ENCODE measurements at places on chromosomes 3 and 15. TPM values are rescaled to one million over a fixed set of nuclear protein-coding genes. Genes with fewer than 3 reads are reported as not detected.

The HTR3E gene
- total RNA-seq = 0.19 TPM

The OR5K2 gene
- not detected for total RNA-seq

The CCDC39 gene
- total RNA-seq = 10.9 TPM

The MTFMT gene
- 20.3 TPM for total RNA-seq

The MYLK gene
- 17.5 TPM for total RNA-seq

The ACAA1 gene
- total RNA-seq = 47.5 TPM

The PFKFB4 gene
- total RNA-seq = 10.4 TPM

DNA sequence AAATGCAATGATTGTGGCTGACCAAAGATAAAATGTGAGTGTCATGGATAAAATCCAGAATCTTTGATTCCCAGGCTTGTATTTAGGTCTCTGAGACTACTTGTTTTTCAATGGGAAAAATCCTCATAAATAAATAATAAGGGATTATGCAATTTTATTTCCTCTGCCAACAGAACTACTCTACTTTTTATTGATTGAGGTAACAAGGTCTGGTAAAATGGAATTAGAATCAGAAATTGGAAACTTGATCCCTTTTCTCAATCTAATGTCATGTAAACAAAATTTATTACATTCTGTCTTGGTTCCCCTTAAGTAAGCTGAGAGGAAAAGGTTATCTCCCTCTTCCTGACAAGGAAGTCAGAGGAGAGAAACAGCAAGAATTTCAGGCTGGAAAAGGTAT, 48.3 kb upstream of the CCDC50 start:
- no peak for ATAC-seq

DNA sequence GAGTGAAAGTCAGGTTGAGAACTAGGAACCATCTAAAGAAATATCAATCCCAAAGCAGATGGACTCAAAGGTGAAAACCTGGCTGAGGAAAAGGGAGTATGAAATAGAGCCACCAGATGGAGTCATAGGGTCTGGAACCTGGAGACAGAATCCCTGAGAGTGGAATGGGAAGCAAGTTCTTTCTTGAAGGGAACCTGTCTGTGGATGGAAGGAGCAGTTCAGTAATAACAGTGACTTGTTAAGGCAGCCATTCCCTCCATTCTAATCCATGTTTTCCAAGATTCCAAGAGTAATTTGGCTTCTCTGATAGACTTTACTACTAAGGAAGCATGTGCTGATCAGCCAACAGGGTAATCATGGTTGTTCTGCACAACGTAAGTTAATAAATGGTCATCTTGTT, 22.5 kb upstream of the AQP9 start:
- no peak for ATAC-seq

GRCh38 chr3:12353796-12354525, 65.1 kb downstream of the PPARG start:
- peak; percentile 70 for ATAC-seq

DNA sequence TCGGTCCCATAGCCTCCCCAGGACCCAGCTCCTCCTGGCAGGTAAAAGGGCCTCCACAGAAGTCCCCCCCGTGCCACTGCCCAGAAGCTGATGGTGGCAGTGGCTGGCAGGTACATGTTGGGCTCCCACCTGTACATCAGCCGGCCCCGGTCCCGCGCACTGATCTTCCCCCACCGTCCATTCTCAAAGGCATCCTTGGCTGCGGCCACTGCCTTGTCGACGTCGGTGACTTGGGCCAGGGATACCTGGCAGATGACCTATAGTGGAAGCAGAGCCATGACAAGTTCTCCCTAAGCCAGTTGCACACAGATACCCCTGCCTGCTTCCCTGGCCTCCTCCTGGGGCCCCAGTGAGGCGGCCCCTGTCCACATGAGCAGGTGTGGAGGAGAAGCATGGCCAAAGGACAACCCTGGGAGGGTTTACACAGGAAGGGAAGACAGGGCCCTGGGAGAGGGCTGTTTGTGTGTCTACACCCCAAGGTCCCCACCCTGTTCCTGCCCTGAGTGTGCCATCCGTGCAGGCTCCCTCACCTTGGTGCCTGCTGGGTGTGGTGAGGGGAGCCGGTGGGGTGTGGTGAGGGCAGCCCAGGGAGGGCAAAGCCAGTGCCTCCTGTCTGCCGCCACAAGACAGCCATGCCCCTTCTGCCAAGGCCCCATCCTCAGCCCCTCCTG, 44.8 kb downstream of the ALDH1L1 start:
- ATAC-seq = no peak

- peak; percentile 27 for ATAC-seq
Observed at GRCh38 chr3:65633018-65633638, 405.6 kb downstream of the MAGI1 start.

- ATAC-seq = no peak
Observed at GRCh38 chr3:70818145-70818544, 505.7 kb upstream of the MDFIC2 start.

DNA sequence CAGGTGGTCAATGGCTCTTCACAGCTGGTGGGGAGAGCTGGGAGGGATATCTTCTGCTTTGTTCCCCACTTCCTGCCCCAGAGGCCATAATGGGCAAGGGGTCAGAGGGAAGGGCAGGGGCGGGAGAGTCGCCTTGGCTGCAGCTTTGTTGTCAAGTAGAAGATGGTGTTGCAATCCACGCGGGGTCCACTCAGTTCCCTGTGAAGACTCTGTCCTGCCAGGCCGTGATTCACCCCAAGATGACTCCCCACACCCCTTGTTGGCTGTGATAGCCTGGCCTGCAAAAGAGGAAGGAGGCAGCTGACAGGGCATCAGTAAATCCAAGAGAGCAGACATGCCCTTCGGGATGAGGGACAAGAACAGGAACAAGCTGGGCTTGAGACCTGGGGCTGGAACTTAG, 6.9 kb downstream of the GALNT15 start:
- ATAC-seq = no peak

DNA sequence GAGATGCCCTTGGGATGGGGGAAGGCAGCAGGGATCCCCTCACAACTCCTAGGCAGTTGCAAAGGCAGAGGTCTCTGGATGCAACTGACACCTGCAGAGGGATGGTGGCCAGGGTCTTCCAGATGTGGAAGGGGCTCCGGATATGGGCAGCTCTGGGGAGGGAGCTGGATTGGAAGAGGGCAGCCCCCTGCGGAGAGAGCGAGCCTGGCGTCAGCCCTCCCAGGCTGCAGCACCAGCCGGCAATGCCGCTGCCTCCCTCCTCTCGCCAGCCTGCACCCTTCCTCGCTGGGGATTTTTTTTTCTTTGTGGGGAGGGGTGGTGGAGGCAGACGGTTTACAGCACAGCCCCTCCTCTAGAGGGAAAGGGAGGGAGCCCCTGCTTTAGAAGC, 1.6 kb downstream of the INSYN1 start:
- peak; percentile 61 for ATAC-seq

DNA sequence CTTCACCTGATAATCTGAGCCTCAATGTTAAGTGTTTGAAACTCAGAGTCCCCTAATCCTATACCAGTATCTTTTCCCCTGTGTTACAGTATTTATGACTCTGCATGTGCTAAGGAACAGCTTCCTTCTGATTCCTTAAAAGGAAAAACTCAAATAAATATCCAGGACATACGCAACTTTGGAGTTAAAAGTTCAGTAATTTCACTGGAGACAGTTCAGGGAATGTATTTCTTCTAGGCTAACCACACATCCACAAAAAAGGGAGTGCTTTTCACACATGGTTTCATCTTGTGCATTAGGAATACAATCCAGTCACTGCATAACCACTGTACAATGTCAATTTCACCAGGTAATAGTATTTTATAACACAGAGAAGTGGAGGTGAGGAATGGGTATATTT, 31.0 kb downstream of the PGBD4 start:
- no peak for ATAC-seq

DNA sequence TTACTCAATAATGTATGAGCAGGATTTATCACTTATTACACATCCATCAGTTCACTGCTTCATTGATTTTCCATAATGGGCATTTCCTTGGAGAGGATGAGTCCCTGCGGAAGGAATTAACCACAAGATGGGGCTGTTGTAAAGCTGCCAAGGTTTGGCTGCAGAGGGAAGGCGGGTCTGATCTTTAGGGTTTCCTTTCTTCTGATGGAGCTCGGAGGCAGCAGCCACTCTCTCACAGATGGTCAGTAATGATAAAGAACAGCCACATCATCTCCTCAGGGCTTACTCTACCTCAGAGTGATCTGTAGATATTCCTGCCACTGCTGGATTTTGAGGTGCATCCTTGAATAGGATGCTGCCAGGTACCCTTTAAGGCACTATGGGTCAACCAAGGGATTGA, 115.2 kb downstream of the USP13 start:
- peak; percentile 85 for ATAC-seq

DNA sequence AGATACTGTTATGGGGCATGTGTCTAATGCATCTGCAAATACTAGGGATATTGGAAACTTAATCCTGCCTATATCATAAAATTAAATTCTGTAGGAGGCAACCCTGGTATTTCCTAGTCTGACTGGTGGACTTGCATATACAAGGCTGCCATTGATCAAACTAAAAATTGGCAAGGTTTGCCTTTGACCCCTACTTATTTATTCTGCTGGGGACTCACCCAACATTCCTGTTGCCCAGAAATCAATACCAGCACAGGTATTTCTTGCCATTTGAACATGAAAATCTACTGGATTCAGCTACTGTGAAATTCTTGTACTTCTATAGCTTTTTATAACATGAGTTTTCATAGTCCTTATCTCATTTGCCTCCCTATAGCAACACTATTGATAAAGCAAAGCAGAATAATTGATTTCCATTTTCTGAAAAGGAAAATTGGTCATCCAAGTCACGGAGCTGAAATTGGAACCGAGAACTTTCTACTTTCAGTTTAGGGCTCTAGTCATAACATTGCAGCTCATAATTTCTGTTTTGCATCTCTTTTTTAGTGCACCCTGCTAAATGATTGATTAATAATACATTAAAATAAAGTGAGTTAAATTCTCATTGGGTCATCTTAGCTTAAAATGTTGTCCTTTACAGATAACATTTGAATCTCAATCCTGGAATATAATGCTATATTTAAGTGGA, 365.2 kb downstream of the MFSD1 start:
- no peak for ATAC-seq

DNA sequence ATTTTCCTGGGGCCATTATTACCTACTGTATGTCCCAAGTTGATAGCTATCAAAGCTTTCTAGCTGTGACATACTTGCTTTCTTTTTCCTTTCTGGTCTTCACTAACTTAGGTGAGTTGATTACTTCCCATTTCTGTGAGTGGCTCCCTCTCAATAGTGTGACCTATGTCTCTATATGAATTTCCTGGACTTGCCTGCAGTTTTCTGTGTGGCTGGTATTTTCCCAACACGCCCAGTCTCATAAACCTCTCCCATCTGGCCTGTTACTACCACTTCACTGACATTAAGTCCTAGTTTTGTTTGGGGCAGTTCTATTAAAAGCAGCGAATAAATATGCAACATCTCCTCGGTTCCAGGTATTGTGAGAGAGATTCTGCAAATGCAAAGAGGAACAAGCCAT, 671.2 kb downstream of the SI start:
- ATAC-seq = no peak

- ATAC-seq = no peak
Observed at GRCh38 chr3:21542656-21543379, 208.2 kb downstream of the ZNF385D start.

GRCh38 chr15:38647683-38648082, 83.1 kb upstream of the RASGRP1 start:
- ATAC-seq = no peak

GRCh38 chr15:63517202-63517601, 12.8 kb downstream of the USP3 start:
- ATAC-seq = no peak
